ENCODE measurements at places on chromosomes 7 and 10.

- DNase-seq = no peak
Observed at GRCh38 chr7:44163591-44163990, 22.5 kb upstream of the MYL7 start.

DNA sequence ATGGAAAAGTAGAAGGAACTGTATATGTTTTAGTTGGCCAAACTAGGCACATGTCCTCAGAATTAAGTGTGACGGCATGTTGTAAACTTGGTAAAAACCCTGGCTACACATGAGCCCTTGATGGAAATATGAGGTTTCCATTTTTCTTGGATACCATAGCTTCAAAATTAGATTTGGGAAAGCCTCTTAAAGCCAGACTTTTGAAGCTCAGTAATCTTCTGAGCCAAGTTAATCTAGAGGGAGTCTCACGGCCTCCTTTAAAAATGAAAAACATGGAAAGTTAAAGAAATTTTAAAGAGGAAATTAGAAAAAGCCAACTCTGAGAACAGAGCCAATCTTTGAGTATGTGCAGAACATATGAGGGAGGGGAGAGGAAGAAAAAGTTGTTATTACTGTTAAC is 376.0 kb downstream of the CTNNA3 start:
- DNase-seq = no peak

DNA sequence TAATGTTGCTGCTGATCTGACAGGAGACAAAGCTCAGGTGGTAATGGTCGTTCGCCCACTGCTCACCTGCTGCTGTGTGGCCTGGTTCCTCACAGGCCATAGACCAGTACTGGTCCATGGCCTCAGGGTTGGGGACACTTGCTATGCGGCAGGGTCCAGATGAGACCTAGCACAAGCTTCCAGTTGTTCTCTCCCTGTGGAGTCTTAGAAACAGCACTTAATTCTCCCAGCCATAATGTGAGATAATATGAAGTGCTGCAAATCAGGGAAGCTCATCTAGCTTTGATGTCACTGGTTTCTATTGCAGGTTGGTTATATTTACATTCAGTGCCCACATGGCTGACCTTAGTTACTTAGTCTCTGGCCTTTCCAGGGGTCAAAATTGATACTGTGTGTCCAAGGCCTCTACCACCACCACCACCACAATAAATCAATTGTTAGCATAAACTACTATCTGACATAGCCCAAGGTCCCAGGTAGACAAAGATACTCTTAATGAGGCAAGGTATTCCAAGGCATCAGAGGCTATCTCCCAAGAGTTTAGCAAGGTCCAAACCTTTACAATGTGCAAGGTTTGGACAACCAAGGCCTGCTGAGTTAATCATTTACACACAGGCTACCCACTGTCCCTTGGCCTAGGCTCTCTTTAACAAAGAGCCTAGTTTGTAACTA is 11.0 kb downstream of the AGBL3 start:
- no peak for DNase-seq

DNA sequence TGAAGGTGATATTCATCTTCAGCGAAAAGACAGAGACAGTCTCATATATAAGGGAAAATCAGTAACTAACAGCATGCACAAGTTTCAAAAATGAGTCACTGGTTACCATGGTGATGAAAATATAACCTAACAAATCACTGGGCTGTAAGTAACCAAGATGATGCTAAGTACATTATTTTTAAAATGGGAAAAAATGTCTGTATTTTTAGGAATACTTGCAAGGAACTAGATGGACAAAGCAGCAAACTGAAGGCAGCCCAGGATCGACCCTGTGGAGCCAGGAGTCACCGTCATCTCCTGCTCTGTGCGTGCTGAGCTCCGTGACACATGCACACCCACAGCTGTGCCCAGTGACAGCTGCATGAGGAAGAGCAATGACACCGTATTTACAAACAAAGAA is 137.3 kb downstream of the ELMO1 start:
- peak; percentile 82 for DNase-seq

DNA sequence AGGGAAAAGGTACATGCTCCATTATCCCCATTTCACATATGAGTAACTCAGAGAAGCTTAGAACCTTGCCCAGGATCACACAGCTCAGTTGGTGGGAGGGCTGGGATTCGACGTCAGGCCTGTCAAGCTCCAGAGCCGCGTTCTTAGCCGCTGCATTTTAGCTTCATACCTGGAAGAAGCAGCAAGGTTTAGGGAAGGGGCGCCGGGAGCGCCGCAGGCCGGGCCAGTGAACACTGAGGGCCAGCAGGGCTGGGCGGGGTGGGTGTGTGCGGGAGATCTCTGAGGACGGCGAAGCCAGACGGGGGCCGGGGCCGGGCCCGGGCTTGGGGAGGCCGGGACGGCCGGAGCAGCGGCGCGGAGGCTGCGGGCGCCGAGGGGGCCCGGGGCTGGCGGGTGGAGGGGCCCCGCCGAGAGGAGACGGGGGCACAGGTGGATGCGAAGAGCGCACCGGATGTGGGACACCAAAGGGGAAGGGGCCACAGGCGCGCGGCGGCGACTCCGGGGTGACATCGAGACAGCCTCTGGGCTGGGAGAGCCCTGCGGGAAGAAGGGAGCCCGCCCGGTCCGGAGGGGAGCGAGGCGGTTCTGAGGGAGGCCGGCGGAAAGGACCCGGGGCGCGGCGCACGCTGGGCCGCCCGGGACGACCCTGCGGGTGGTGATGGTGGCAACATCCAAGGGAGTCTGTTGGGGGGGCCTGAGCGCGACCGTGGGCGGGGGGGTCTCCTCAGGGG is 498 bp downstream of the NDST2 start:
- DNase-seq = no peak

- DNase-seq = no peak
Observed at GRCh38 chr7:356087-356486, 66.1 kb downstream of the FOXL3 start.

GRCh38 chr10:51162002-51162401 is 87.7 kb downstream of the PRKG1 start:
- DNase-seq = no peak

- no peak for DNase-seq
Observed at GRCh38 chr7:77738871-77739270, 42.6 kb downstream of the RSBN1L start.

- DNase-seq = peak; percentile 28
Observed at GRCh38 chr10:81108516-81109199, 571.0 kb downstream of the SH2D4B start.

DNA sequence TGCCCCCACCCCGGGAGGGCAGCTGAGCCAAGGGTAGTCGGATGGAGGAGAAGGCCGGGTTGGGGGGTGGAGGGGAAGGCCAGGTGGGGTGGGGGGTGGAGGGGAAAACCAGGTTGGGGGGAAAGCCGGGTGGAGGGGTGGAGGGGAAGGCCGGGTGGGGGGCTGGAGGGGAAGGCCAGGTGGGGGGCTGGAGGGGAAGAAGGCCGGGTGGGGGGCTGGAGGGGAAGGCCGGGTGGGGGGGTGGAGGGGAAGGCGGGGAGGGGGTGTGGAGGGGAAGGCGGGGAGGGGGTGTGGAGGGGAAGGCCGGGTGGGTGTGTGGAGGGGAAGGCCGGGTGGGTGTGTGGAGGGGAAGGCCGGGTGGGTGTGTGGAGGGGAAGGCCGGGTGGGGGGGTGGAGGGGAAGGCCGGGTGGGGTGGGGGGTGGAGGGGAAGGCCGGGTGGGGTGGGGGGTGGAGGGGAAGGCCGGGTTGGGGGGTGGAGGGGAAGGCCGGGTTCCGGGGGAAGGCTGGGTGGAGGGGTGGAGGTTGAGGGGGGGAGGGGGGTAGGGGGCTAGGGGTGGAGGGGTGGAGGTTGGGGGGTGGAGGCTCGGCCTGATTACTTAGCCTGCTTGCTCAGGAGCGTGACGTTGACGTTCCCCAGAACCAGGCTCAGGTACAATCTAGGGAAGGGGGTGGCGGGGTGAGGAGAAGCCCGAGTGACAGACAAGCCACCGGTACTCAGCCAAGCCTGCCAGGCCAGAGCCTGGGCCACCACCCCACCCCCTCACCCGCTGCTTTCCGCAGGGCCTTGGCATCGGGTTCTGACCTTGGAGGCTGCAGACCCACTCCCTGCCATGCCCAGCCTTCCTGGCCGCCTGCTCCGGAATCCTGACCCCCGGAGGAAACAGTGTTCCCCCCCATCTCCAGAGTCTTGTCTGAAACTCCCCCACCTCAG is 5.6 kb downstream of the TMEM120A start:
- DNase-seq = no peak

GRCh38 chr7:22332461-22332870 is 24.5 kb downstream of the RAPGEF5 start:
- DNase-seq = no peak

DNA sequence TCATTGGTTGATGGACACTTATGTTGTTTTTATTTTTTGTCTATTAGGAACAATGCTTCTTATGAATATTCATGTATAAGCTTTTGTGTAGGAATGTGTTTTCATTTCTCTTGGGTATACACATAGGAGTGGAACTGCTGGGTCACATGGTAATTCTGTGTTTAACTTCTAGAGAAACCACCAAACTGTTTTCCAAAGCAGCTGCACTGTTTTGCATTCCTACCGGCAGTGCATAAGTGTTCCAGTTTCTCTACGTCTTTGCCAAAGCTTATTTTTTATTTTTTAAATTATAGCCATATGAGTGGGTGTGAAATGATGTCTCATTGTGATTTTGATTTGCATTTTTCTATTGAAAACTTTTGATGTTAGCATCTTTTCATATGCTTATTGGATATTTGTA is 51.3 kb downstream of the ADK start:
- DNase-seq = no peak

DNA sequence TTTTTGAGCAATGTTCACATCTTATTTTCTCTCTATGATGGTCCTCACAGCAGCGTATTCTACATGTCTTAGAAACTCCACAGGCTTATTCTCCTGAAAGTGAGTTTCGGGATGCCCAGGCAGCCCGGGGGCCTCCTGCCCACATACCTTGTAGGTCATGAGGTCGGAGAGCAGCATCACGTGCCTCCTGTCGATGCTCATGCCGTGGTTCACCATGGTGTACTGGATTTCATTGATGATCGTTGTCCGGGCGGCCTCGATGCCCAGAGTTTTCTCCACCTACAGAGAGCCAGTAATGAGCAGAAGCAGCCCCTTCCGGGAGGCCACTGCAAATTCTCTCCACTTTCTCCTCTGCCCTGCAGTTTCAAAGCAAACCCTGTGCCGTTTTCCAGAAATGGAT is 48.0 kb downstream of the POLR3A start:
- no peak for DNase-seq

GRCh38 chr10:1289591-1289990 is 233.4 kb downstream of the WDR37 start:
- DNase-seq = no peak

DNA sequence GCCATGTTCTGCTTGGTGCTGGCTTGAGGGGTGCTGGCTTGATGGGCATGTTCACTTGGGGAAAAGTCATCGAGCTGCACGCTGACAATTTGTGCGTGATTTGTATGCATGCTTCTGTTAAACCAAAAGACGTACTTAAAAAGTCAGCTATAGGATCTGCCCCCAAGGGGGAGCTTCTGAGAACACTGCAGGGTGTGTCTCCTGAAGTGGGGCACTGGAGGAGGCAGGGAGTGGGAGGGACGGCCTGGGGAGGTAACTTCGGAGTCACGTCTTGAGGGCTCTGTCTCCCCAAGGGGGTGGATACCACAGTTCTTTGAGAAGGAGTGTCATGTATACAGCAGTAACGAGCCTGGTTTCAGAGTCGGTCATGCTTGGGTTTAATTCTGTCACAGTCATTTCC is 406.5 kb downstream of the PLXNA4 start:
- DNase-seq = no peak

- DNase-seq = peak; percentile 80
Observed at GRCh38 chr7:90629297-90629918, 33.3 kb downstream of the CDK14 start.

DNA sequence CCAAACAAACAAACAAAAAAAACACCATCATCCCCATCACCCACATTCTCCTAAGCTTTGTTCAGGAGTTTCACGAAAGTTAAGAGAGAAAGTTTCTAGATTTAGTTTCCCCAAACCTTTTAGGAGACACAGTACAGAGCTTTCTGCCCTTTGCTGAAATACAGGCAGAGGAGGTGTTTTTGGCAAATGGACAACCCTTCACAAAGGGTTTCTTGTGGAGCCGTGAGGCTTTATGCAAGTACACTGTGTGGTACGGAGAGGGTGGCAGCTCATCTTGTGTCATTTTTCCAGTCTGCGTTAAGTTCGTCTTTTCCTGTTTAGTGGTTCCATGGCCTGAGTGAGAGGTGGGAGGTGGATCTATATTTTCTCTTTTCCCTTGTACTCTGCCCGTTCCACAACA is 215.5 kb upstream of the PRKCQ start:
- no peak for DNase-seq

DNA sequence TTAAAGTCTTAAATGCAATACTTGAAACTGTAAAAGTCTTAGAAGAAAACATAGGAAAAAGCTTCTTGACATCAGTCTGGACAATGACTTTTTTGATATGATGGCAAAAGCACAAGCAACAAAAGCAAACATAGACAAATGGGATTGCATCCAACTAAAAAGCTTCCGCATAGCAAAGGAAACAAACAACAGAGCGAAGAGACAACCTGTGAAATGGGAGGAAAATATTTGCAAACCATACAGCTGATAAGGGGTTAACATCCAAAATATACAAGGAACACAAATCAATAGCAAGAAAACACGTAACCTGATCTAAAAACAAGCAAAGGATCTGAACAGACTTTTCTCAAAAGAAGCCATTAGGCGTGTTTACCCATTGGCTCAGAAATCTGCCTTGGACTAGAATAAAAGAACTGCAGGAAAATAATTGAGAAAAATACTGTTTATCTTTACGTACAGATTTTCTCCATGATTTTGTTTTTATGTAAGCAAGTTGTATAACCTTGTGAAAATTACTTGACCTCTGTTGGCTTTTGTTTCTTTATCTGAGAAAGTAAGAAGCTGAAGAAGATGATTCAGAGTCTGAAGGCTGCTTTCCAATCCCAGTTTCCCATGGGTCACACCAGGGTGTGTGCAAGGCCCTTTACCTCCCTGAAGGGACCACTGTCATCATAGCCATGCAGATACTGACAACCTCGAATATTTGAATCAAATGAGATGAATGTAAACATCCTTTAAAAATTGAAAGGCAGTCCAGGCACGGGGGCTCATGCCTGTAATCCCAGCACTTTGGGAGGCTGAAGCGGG is 99.1 kb upstream of the LANCL2 start:
- no peak for DNase-seq

All from suppressor macrophage treated with lipopolysaccharide for 1 hour (primary cell).